Glutamatergic neuron (in vitro differentiated cells): ENCODE measurements at places on chromosomes 4 and X. TPM values are rescaled to one million over a fixed set of nuclear protein-coding genes. Genes with fewer than 3 reads are reported as not detected.

DNA sequence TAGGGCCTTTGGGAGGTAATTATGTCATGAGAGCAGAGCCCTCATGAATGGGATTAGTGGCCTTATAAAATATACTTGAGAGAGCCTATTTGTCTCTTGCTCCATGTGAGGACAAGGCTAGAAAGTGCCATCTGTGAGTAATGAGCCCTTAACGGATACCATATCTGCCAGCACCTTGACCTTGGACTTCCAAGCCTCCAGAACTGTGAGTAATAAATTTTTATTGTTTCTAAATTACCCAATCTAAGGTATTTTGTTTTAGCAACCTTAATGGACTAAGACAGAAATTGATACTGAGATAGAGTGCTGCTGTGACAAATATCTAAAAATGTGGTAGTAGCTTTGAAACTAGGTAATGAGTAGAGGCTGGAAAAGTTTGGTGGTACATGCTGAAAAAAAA is 285.0 kb upstream of the DIPK2B start:
- H3K4me1 ChIP-seq, result no peaks in the 10 kb centered on the region
- H3K4me3 ChIP-seq, result no peak overlapping the region
- no peak overlapping the region for H3K27ac ChIP-seq
- no peaks in the 10 kb centered on the region for H3K27me3 ChIP-seq
- no peaks in the 10 kb centered on the region for H3K36me3 ChIP-seq

- H3K4me1 ChIP-seq, result peaks cover 4% of the 10 kb centered on the region
- no peaks in the 10 kb centered on the region for H3K36me3 ChIP-seq
- DNase-seq, result no peak
- peaks cover 2% of the 10 kb centered on the region for H3K27me3 ChIP-seq
- H3K4me3 ChIP-seq, result no peak overlapping the region
Measured at GRCh38 chr4:183011213-183011907, 87.7 kb upstream of the WWC2 start.

DNA sequence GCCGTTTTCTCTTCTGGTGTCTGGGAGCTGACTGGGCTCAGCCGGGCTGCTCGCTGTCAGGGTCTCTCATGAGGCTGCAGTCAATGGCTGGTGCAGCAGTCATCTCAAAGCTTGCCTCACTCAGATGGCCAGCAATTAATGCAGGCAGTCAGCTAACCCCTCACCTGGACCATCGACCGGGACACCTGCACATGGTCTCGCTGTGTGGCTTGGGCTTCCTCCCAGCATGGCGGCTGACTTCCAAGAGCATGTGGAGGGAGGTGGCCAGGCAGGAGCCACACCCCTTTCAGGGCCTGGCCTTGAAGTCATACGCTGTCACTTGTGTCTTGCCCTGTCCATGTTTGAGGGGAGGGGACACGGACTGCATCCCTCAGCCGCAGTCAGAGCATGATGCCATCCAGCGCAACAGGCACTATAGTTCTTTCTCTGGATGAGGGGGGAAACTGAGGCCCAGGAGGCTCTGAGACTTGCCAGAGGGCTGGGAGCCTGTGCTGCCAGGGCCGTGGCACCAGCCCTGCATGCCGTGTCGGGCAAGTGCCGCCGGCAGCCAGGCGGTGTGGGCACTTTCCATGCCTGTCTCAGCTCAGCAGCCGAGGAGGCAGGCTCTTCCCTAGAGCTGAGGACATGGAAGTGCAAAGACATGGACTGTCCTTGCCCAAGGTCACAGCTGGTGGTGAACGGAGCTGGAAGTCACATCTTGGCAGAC is 201.8 kb downstream of the AFAP1 start:
- no peaks in the 10 kb centered on the region for H3K27me3 ChIP-seq
- DNase-seq, result no peak
- H3K36me3 ChIP-seq, result no peaks in the 10 kb centered on the region
- no peak overlapping the region for H3K27ac ChIP-seq

The FOXR2 gene
- total RNA-seq, result not detected

- no peaks in the 10 kb centered on the region for H3K27me3 ChIP-seq
- H3K27ac ChIP-seq, result no peak overlapping the region
- no peaks in the 10 kb centered on the region for H3K4me1 ChIP-seq
- DNase-seq, result no peak
- no peaks in the 10 kb centered on the region for H3K36me3 ChIP-seq
Measured at GRCh38 chrX:63428348-63428747, 77.2 kb upstream of the SPIN4 start.

The TET2 gene
- total RNA-seq, result 37.4 TPM

- peaks cover 10% of the 10 kb centered on the region for H3K4me1 ChIP-seq
- H3K27ac ChIP-seq, result no peak overlapping the region
- no peaks in the 10 kb centered on the region for H3K36me3 ChIP-seq
- DNase-seq, result no peak
- H3K27me3 ChIP-seq, result no peaks in the 10 kb centered on the region
- H3K4me3 ChIP-seq, result no peak overlapping the region
Measured at GRCh38 chrX:46707274-46707965, 51.5 kb downstream of the SLC9A7 start.

The H2BW2 gene
- total RNA-seq, result not detected

GRCh38 chr4:9735515-9735914 is 45.9 kb upstream of the DRD5 start:
- no peak overlapping the region for H3K27ac ChIP-seq
- no peak for DNase-seq

GRCh38 chrX:155061760-155062159 is 9.2 kb downstream of the CMC4 start:
- H3K4me3 ChIP-seq, result no peak overlapping the region
- no peak for DNase-seq
- no peaks in the 10 kb centered on the region for H3K27me3 ChIP-seq

The CACNA1F gene
- 0.47 TPM for total RNA-seq

The PPEF2 gene
- not detected for total RNA-seq

The SPATA18 gene
- total RNA-seq, result 3.9 TPM

GRCh38 chr4:88737307-88737941 is 39.8 kb upstream of the NAP1L5 start:
- H3K4me3 ChIP-seq, result no peak overlapping the region
- no peak overlapping the region for H3K27ac ChIP-seq
- peaks cover 8% of the 10 kb centered on the region for H3K4me1 ChIP-seq
- H3K36me3 ChIP-seq, result no peaks in the 10 kb centered on the region
- H3K27me3 ChIP-seq, result no peaks in the 10 kb centered on the region

DNA sequence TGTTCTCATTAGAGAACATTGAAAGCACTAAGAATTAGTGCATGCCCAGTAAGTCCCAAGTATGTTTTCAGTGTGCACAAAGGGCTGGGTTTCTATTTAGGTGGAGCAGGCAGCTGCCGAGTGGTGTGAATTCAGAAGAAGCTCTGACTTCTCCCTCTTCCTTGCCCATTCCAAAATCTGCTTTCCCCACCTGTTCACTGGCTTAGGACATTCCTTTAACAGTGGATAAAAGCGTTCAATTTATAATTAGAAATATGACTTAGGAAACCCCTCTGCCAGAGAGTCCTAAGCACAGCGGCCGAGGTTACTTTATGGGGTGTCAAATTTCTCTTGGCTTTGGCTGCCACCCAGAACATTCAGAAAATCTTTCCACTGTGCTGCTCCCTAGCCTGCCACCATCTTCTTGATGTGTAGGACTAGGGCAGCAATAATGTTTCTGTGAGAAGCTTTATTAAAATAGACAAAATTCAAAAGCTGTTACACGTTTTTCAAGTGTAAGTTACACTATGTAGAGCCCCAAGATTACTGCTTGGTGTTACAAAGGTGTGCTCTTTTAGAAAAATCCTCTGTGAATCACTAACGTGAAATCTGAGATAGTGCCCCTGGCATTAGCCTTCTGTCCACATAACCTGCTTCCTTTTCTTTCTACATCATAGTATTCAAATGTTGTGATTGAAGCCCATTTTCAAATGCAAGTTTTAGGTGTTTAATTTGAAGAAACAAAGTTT is 191.6 kb upstream of the ANKRD50 start:
- no peak overlapping the region for H3K4me3 ChIP-seq
- DNase-seq, result no peak
- no peak overlapping the region for H3K27ac ChIP-seq
- no peaks in the 10 kb centered on the region for H3K36me3 ChIP-seq
- peaks cover 17% of the 10 kb centered on the region for H3K4me1 ChIP-seq

GRCh38 chr4:172125443-172125842 is 312.2 kb downstream of the GALNTL6 start:
- no peaks in the 10 kb centered on the region for H3K36me3 ChIP-seq
- H3K4me3 ChIP-seq, result no peak overlapping the region
- DNase-seq, result no peak
- no peaks in the 10 kb centered on the region for H3K27me3 ChIP-seq
- no peak overlapping the region for H3K27ac ChIP-seq

The MUC7 gene
- total RNA-seq, result not detected

- DNase-seq, result no peak
- H3K27me3 ChIP-seq, result peaks cover 3% of the 10 kb centered on the region
- H3K36me3 ChIP-seq, result no peaks in the 10 kb centered on the region
- no peak overlapping the region for H3K4me3 ChIP-seq
- peaks cover 2% of the 10 kb centered on the region for H3K4me1 ChIP-seq
Measured at GRCh38 chr4:151658959-151659600, 101.7 kb downstream of the GATB start.

DNA sequence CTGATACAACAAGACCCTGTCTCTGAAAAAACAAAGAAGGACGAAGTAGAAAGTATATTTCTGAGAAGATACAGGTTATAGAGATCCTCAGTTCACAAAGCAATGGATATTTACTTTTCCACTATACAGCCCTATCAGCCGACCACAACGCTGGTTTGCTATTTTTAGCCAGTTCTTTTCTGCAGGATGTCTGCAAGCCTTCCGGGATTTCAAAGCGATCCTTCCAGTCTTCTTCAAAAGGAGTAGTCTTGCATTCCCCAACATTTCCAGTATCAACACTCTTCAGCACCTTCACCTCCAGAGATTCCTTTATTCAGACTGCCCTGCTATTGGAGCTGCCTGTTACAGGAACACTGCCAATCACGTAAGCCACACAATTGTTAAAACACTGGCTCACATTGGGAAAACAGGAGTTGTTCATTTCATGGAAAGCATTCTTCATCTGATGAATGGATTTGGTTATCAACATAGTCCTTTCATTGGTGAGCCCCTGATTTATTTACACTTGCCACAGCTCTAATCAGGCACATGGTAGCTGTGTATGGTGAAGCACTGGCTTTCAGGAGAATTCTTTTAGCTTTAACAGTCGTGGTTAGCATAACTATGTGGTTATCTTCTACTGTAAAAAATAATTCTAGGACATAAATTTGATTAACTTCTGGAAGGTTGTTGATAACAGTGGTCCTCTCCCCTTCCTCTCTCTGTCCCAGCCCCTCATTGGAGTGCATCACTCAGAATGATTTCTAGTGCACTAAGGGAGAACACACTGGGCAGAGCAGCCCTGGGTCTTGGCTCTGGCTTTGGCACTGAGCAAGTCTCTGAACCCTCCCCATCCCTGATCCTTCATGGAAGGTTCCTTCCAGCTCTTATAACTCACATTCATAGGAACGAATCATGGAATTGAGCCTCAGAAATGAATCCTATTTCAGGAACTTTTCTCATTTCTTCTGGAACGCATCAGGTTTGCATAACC is 109.9 kb upstream of the SORBS2 start:
- DNase-seq, result no peak
- H3K4me3 ChIP-seq, result no peak overlapping the region
- no peaks in the 10 kb centered on the region for H3K27me3 ChIP-seq
- peaks cover 12% of the 10 kb centered on the region for H3K36me3 ChIP-seq

The GLUD2 gene
- 0.27 TPM for total RNA-seq

DNA sequence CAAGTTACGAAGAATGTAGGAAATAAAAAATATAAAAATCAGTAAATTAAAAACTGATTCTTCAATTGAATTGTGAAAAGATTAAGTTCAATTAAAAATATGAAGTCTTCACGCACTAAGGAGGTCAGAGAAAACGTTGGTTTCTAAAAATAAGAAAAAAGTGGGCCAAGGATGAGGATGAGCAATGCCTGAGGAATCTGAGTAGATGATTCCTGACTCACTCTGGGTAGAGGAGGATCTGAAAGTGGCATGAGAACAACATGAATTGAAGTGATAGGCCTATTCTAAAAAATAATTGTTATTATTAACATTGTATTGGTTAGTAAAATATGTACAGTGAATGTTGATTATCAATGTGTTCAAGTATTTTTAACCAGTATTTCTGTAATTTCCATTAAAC is 444.2 kb downstream of the GRIA2 start:
- no peak for DNase-seq
- H3K4me1 ChIP-seq, result no peaks in the 10 kb centered on the region

The ADAM29 gene
- not detected for total RNA-seq

GRCh38 chr4:37549041-37549440 is 137.1 kb downstream of the RELL1 start:
- no peak overlapping the region for H3K4me3 ChIP-seq
- no peaks in the 10 kb centered on the region for H3K4me1 ChIP-seq

DNA sequence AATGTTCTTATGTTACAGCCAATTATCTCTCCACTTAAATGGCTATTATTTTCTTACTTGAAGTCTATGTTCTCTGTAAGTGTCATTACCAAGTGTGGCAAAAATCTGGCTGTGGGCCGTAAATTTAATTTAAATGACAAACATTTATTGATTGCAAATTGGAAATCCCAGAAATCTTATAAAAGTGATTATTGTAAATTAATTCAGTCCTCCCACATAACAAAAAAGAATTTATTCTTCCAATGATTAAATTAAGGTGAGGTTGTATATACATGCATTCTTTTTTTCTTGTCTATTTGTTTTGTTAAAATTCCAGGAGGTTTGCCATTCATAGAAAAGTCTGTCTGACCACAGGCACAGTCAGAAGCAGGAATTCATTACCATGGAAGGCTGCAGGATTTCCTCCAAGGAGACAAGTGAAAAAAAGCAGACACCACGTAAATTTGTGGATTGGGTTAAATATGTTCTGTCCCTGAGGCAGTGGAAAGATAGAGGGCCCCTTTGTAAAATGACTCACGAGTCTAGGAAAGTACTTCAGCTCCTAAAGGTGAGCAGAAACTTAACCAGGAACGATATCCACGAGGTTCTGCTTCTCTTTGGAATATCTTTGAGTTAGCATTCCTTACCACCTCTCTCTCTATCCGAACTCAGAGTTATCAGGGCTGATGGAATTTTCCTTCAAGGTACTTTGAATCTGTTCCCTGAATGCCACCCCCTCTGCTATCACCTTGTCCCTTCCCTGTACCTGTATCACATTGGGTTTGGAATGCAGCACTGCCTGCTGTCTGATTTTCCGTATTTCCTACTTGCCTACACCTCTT is 10.7 kb downstream of the PPARGC1A start:
- H3K27me3 ChIP-seq, result no peaks in the 10 kb centered on the region
- no peak overlapping the region for H3K4me3 ChIP-seq
- H3K27ac ChIP-seq, result no peak overlapping the region
- no peaks in the 10 kb centered on the region for H3K36me3 ChIP-seq
- peaks cover 2% of the 10 kb centered on the region for H3K4me1 ChIP-seq
- DNase-seq, result no peak

DNA sequence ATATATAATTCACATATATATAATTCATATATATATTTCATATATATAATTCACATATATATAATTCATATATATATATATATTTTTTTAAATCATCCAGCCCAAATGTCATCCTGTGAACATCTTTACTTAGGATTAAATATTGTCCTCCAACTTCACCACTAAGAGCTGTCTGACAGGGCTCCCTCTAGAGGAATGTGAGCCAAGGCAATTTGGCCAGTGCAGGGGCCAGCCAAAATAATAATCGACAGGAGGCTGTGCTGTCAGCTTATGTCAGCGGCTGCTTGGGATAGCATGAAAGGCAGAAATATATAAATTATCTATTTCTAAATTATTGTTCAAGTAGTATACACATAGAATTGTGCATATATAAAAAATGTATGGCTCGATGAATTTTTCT is 29.5 kb downstream of the EGFL6 start:
- H3K27me3 ChIP-seq, result no peaks in the 10 kb centered on the region
- no peak overlapping the region for H3K27ac ChIP-seq
- H3K36me3 ChIP-seq, result no peaks in the 10 kb centered on the region
- DNase-seq, result no peak
- H3K4me3 ChIP-seq, result no peak overlapping the region
- H3K4me1 ChIP-seq, result no peaks in the 10 kb centered on the region

GRCh38 chrX:108736509-108737479 is at the start of gene IRS4:
IRS4 (minus strand) TSS chrX:108736563.
- peak within 1 kb of the TSS; percentile 82 for H3K4me3 ChIP-seq
- DNase-seq, result peak; percentile 51
- no peaks in the 10 kb centered on the region for H3K4me1 ChIP-seq
- H3K27me3 ChIP-seq, result peaks cover 7% of the 10 kb centered on the region
